ENCODE measurements at places on chromosomes 6 and 20.
A peak's percentile ranks its signal among the peaks of the same experiment; 100 is the strongest.

DNA sequence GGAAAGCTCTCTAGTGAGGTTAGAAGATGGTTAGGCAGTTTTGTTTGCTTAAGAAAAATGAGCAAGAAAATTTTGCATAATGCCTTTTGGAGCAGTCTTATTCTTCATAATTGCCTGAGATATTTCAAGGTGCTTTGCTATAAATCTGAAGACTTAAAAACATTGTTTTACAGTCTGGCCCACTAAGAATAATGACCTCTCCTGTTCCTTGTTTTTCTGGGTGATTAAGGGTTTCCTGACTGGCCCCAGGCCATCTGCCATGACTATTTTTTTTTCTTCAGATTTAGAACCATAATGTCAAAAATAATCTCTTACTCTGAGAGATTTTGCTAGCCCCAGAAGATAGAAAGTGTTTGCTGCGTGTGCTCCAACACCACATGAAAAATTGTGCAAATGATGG lies 72.3 kb upstream of the CENPW start:
- ATAC-seq: no peak

DNA sequence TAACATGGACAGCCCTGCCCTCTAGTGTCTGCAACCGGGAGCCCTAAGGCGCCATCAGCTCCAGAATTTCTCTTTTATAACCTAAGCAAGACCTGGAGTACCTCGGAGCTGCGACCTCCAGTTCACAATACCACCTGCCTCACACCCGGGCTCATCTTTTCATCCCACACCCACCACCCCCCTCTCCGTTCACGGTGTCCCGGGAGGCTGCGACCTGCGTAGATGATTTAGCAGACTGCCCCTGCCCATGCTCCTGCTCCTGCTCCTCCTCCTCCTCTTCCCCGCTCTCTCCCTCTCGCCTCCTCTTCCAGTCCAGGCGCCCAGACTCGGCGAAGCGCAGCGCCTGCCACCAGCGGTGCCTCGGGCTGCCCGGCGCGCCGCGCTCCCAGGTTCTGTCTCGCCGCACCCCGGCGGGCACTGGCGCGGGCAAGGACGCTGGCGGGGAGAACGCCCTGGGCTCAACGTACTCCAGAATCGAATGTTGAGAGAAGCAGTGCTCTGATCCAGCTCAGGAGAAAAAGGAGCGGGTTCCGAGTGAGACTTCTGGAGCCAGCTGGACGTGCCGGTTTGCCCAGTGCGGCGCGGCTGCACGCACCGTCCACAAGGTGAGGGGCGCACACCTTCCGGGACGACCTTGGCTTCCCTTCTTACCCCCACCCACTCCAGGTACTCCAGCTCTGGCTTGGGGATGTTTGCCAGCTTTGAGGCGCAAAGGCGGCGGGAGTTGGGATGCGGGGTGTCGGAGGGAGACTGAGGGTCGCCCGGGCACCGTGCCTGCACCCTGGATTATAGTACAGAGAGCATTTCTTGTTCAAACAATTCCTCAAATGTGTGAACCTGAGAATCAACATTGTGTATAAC lies at the start of gene HTR1E:
Gene HTR1E, plus strand, starts transcription at position 310 of the 861 bp plus-strand sequence. CDS start 77,807 bp downstream, outside the sequence.
- ATAC-seq: peak; percentile 18

- ATAC-seq: peak; percentile 79
These were observed 5.2 kb downstream of the FNDC1 start for GRCh38 chr6:159174263-159174969.

- ATAC-seq: peak; percentile 52
These were observed 289.7 kb downstream of the UBE3D start for GRCh38 chr6:82775981-82776380.

DNA sequence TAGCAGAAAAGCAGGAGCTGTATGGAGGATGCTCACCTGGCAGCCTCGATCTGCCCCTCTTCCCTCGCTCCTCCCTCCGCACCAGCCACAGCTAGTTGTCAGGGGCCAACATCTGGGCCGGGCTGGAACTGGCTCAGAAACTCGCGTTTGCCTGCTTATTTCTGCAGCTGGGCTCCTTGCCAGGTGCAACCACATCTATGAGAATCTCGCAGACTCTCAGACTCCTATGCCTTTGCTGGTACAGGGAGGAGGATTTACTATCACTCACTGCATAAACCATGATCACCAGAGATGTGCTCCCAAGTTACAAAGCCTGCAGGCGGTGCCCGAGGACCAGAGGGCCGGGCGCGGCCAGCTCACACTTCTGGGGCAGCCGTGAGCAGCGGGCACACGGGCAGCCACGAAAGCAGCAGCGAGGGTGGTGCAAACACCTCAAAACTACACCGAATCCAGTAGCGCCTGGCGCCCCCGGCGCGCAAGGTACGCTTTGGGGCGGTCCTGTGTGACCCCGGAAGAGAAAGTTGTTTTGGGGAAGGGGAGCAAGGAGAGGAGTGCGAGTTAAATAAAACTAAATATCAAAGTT lies 577 bp upstream of the LRRC1 start:
- ATAC-seq: peak; percentile 77

DNA sequence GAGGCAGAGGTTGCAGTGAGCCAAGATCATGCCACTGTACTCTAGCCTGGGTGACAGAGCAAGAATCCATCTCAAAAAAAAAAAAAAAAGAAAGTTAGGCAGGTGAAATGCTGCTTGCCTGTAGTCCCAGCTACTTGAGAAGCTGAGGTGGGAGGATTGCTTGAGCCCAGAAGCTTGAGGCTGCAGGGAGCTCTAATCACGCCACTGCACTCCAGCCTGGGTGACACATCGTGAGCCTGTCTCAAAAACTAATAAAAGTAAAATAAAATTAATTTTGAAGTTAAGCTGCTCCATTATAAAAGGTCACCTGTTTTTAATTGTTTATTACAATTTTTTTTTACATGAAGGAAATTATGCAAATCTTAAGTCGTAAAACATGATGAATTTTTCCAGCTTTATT lies 23.2 kb upstream of the SAMHD1 start:
- no peak for ATAC-seq

- no peak for ATAC-seq
These were observed 27.9 kb downstream of the LOC128125822 start for GRCh38 chr6:63600136-63600535.

DNA sequence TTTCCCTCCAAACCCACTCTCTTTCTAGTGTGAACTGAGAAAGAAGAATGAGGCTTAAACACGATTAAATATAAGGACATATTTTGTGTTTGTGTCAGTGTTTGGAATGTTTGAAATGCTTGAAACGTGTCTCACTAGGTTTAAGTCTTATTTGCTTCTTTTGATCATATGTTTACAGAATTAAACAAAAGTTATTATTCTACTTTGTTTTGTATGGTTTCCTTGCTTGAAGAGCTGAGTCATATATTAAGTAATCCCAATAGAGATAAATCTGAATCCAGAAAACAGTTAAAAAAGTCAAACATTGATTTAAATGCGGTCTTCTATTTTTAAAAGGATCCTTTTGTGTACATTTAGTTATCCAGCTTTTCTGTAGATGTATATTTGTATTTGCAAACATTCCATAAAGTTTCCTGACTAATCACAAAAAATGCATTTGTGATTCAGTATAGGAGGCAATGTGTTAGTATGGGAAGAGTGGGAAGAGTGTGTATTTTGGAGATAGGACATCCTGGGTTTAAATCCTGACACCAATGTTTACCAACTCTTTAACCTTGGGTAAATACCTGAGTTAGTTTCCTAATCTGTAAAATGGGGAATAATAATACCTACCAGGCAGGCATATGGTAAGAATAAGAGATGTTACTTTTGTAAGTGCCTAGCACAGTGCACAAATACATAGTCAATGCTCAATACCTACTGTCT lies 72.9 kb downstream of the TSBP1 start:
- no peak for ATAC-seq

DNA sequence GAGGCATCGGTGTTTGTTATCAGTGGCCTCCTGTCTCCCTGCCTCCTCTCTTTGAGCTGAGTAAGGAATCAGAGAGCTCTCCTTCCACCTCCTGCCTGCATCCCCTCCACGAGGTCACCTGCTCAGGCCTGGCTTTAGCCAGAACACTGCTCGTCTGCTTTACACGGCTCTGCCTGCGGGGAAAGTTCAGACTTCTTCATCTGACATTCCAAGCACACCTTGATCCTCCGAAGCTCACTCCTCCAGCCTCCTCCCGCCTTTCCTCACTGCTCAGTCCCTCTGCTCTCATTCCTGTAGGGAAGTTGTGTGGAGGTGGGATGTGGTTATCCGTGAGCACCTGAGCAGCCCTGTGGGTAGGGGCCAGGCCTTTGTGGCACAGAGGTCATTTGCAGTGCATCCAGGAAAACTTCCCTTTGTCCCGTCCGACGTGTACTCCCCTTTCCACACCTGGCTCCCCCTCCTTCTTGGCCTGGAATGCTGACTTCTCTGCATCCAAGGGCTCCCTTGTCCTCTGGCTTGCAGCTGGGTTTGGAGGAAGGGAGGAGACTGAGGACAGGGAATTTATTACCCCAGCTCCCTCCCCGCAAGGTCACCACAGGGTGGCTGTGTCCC lies 12.8 kb upstream of the CCDC167 start:
- ATAC-seq: no peak

- no peak for ATAC-seq
These were observed 77.0 kb downstream of the FAM120B start for GRCh38 chr6:170383466-170384035.

DNA sequence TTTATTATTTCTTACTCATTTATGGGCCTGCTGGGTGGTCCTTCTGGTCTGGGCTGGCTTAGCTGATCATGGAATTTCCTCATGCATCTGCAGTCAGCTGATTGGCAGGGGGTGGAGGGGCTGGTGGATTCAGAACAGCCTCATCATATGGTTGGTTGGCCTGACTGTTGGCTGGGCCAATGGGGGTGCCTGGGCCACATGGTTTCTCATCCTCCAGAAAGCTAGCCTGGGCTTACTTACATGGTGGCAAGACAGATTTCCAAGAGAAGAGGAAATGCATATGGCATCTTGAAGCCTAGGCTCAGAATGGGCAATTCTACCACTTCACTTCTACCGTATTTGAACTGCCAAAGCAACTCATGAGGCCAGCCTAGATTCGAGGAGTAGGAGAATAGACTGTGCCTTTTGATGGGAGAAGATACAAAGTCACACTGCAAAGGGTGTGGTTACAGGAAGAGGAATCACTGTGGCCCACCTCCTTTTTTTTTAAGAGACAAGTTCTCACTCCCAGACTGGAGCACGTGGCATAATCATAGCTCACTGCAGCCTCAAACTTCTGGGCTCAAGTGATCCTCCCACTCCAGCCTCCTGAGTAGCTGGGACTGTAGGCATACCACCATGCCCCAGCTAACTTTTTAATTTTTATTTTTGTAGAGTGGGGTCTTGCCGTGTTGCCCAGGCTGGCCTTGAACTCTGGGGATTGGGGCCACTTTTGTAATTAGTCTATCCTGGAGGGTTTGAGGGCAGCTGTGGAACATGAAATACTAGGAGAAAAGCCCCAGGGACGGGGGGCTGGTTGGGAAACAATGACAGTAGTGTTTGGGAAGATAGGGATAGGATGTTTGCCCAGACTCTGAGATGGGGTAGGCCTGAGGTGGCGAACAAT lies 47.6 kb upstream of the RNF24 start:
- ATAC-seq: no peak

DNA sequence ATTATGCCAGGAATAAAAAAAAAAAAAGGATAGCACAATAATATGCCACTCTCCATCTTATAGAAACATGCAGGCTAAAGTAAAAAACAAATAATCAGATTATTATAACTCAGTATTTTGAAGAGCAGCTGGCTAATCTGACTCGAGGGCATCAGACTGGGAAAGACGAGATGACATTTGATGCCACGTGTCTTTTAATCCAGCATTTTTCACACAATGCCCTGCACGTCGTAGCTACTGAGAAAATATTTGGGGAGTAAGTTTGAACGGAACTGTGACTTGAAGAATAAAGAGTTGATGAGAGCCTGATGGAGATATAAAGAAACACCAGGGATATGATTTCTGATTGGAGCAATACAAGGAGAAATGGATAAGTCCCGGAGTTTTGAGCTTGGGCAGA lies 237.7 kb downstream of the ARID1B start:
- ATAC-seq: no peak

GRCh38 chr20:19176470-19177052 lies 35.9 kb upstream of the SLC24A3 start:
- no peak for ATAC-seq

DNA sequence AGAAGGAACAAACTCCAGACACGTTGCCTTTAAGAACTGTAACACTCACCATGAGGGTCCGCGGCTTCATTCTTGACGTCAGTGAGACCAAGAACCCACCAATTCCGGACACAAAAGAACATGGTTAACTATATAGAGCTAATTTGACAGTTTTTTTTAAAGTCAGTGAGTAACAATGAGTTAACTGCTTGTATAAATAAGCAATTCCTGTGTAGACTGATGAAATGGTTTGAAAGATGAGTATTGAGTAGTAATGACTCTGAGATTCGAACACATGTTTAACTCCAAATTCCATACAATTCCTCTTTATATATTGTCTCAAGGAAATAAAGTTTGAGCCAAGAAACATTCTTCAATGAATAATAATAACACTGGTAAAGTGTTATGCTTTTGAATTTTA lies 478.0 kb downstream of the MMUT start:
- no peak for ATAC-seq

- no peak for ATAC-seq
These were observed 187.1 kb downstream of the EYA4 start for GRCh38 chr6:133428295-133428694.

GRCh38 chr6:127420556-127420955 lies 38.6 kb downstream of the KIAA0408 start:
- ATAC-seq: peak; percentile 100

GRCh38 chr6:39543095-39543494 lies 182.1 kb downstream of the KIF6 start:
- no peak for ATAC-seq

DNA sequence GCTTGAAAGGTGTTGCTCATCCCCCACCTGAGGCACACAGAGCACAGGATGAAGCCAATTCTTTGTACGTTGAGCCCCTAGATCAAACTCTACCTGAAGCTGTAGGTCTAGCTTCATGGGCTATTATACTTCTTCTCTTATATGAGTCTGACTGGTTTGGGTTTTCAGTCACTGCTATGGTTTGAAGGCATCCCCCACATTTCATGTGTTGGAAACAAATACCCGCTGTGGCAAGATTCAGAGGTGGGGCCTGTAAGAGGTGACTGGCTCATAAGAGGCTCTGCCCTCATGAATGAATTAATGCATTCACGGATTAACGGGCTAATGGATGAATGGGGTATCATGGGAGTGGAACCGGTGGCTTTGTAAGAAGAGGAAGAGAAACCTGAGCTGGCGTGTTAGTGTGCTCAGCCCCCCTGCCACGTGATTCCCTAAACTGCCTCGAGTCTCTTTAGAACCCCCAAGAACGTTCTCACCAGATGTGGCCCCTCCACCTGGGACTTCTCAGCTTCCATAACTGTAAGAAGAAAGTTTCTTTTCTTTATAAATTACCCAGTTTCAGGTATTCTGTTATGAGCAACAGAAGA lies 39.2 kb downstream of the PREX1 start:
- peak; percentile 9 for ATAC-seq

- ATAC-seq: no peak
These were observed 30.2 kb upstream of the NHSL1 start for GRCh38 chr6:138529478-138529877.

- no peak for ATAC-seq
These were observed 27.7 kb upstream of the FBXL4 start for GRCh38 chr6:98975421-98975820.

GRCh38 chr6:2859185-2859700 lies 17.6 kb upstream of the SERPINB1 start:
- peak; percentile 28 for ATAC-seq

- no peak for ATAC-seq
These were observed 387.7 kb downstream of the BTBD3 start for GRCh38 chr20:12305188-12305950.

Data from activated T-helper 17 cell treated with anti-CD3 and anti-CD28 coated beads, Interleukin-2, amount 50 U/mL, for 72 hours (primary cell).